Muscle of leg (tissue), 16 donors: ENCODE measurements at places on chromosomes 12 and 14. TPM values are rescaled to one million over a fixed set of nuclear protein-coding genes. Genes with fewer than 3 reads are reported as not detected.

DNA sequence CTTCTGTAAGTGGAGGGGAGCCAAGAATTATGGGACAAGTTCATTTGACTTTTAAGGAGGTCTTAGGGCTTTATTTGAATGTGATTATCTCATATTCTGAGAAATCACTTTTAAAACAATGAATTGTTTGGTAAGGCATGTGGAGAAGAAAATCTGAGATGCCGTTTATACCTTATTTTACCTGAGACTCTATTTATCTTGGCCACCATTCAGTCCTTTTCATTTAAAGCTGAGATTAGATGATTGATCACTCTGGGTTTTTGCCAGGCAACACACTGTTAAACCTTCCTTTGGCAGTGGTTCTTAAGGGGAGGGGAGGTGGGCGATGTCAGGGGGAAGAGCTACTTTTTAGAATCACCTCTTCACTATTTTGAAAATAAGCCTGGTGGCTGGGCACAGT, 11.4 kb downstream of the CAND1 start:
- no peak for DNase-seq

GRCh38 chr14:75539162-75539560, 16.9 kb downstream of the BATF start:
- DNase-seq = no peak

- DNase-seq = no peak
These were observed 2.4 kb downstream of the NAA30 start for GRCh38 chr14:57392830-57393229.

DNA sequence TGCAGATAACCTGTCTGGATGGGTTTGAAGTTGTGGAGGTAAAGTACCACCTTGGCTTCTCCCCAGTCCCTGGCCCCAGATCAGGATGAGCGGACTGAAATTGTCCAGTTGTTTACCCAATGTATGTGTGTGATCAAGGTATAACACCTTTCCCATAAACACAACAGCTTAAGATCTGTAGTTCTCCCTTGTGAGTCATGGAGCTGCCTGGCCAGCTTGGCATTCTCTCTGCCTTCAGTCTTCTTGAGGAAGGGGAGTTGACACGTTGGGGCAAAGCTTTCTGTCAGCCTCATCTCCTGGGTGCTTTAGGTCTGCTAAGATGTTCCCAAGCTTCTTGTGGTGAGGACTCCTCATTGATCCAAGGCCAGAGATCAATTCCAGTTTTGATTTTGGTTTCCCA, 6.1 kb downstream of the C1S start:
- no peak for DNase-seq

Gene VRTN
- not detected for total RNA-seq

DNA sequence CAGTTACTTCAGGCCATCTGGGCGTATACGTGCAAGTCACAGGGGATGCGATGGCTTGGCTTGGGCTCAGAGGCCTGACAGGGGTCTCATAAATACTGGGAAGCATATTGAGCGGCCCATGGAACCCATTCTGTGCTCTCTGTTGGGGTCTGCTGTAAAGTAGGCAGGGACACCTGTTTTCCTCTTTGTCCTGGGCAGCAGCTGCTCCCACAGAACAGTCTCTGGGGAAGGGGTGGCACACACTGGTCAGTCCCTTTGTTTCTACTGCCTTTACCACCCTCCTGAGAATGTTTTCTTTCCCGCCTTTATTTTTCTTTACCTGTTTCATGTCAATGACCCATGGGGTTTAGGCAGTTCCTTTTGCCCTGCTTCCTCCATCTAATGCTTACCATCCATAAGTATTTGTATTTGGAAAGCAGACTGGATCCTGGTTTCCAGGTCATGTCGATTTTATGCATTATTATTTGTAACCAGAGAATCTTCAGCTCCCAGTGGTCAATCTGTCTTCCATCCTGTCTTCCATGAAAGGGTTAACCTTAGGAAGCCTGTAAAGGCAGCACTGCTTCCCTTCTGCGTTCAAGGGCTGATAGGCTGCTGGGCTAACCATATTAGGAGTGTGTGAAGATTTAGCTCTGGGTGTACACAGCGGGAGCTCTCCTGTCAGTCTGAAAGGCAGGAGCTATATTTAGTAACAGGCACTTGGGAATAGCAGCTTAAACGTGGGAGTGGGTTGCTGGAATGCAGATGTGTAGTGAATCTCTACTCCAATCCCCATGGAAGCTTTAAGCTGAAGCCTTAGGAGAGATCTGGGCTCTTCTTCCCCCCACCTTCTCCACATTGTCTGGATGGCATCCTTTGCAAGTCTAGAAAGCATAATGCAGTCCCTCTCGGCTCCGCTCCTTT, 124.0 kb downstream of the DYRK2 start:
- DNase-seq = peak; percentile 75

- DNase-seq = no peak
These were observed 489.9 kb downstream of the BCL11B start for GRCh38 chr14:98782062-98782461.

DNA sequence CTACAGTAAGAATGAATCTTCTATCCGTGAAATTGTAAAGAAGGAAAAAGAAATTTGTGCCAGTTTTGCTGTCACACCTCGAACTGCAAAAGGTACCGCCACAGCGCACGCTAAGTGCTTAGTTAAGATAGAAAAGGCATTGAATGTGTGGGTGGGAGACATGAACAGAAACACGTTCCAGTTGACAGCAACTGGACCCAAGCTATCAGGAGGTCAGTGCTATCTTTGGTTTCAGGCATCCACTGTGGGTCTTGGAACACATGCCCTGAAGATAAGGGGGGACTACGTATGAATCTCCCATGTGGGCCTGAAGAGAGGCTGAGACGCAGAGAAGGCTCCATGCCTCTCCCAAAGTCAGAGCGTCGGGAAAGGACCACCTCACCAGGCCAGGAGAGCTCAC, 9.8 kb downstream of the IFFO1 start:
- no peak for DNase-seq

Gene BDKRB2
- total RNA-seq = 3.5 TPM

DNA sequence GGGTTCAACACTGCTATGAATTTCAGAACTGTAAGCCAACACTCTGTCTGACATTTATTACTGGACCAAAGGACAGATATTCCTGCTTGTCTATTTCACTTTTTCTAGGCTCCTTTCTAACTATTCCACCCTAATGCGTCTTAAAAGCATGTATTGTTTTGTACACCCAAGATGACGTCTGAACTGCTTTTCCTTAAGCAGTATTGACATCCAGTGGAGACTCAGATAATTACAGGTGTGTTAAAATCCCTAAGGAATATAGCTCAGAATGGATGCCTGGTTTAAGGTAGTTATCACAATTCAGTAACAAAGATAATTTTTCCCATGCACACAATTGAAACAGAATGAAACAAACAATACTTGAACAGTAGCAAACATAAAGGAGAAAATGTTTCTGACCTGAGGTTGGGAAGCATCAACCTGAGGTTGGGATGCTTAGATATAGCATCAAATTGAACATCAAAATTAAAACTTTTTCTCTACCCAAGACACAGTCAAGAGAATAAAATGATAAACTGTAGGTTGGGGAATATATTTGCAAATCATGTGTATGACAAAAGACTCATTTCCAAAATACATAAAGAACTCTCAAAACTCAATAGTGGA, 93.7 kb upstream of the PTPRR start:
- DNase-seq = peak; percentile 71

- DNase-seq = no peak
These were observed 108.7 kb upstream of the PRICKLE1 start for GRCh38 chr12:42698213-42698612.

Gene GMFB
- total RNA-seq = 41.7 TPM

GRCh38 chr12:121578230-121579189, 2.3 kb downstream of the KDM2B start:
- DNase-seq = peak; percentile 58

- DNase-seq = peak; percentile 55
These were observed 27.6 kb downstream of the PMCH start for GRCh38 chr12:102169922-102170621.

DNA sequence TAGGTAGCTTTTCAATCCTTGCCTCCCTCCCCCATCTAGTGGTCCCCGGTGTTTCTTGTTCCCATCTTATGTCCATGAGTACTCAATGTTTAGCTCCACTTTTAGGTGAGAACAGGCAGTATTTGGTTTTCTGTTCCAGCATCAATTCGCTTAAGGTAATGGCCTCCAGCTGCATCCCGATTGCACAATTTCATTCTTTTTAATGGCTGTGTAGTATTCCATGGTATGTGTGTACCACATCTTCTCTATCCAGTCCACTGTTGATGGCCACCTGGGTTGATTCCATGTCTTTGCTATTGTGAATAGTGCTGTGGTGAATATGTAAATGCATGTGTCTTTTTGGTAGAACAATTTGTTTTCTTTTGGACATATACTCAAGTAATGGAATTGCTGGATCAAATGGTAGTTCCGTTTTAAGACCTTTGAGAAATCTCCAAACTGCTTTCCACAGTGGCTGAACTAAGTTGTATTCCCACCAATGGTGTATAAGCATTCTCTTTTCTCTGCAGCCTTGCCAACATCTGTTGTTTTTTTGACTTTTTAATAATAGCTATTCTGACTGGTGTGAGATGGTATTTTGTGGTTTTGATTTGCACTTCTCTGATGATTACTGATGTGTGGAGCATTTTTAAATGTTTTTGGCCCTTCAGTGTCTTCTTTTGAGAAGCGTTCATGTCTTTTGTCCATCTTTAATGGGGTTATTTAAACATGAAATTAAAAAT, 34.2 kb upstream of the ASPG start:
- no peak for DNase-seq

DNA sequence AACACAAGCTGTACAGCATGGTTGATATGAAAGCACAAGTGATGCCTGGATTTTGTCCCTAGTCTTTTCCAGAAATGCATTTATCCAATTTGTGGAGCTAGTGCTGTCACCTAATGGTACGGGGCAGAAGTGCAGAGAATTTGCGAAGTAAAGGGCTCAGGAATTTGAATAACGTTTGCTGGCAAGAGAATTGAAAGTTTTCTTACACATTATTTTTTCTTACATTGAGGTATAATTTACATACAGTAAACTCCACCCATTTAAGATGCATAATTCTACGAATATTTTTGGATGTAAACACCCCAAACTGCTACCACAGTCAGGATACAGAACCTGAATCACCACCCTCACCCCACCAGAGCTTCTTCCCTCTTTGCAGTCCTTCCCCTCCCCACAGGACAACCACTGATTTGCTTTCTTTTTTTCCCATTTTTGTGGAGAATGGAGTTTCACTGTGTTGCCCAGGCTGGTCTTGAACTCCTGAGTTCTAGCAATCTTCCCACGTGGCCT, 3.5 kb downstream of the AICDA start:
- DNase-seq = peak; percentile 74

DNA sequence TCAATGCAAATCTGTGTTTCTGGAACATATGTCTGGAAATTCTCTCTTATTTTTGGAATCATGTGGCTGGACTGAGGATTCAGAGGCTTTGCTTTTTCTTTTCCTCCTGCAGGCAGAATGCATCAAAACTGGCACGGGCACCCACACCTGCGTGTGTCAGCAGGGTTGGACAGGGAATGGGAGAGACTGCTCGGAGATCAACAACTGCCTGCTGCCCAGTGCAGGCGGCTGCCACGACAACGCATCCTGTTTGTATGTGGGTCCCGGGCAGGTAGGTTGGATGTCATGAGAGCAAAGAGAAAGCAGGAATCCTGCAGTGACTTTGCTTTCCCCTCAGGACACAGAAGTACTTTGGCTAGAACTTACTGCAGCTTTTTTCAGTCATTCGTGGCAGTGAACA, 90.3 kb downstream of the STAB2 start:
- no peak for DNase-seq

Gene TNFRSF1A
- total RNA-seq = 38.5 TPM

DNA sequence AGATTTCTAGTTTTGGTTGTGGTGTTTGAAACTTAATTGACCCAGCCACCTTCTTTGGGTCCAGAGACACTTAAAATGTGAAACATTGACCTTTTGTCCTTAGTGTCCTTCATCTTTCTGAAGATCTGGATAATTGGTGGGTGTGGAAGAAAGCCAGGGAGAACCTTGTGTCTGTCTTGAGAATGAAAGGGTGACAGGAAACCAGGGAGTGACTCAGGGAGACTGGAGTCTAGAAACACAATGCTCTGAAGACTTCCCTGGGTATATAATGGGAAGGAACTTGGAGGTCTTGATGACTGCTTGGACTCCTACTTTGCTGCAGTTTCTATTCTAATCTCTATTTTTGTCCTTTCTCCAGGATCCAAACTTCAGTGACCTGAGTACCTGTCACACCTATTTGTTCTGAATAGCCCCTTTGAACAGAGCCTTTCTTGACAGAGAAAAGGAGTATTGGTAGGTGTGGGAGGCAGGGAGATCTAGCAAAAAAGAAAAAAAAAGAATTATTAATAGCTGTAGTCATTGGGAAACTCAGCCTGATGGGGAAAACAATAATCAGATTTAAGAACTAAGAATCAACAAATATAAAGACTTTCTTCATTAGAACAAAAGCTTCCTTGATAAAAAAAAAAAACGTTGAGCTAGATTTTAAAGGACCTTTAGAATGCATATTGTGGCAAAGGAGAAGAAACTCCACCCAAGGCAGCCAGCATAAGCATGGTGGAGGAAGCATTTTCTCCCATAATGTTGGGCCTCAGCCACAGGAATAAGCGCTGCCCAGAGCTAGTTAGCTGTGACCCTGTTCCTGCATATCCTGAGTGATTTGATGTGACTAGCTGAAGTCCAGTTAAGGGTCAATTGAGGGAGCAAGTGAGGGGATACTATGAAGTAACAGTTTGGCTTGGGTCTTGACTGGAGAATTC, 77.9 kb upstream of the HOXC13 start:
- DNase-seq = no peak

DNA sequence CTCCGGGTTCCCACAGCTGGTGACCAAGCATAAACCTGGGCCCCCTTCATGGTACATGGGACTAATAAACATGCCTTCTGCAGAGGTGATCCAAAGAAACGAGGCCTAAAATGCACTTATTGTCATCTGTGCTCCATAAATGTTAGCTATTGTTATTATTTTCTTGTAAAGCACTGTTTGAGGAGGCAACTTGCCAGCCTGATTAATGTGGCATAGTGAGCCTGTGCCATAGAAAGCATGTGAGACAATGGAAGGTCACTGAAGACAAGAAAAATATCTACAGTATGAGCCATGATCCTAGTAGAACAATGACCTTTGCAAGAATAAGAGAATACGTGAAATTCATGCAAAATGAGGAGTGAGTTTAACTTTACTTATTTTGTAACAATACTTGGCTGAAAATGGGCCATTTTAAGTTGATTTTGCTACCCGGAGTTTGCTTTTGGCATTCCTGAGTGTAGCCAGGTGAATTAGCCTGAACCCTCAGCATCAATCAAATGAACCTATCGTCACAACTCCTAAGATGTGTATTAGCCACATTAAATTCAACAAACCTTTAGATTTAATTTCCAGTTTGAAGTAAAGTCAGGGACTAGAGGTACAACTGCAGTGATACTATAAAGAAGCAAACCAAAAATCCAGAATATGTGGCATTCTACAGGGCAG, 52.2 kb downstream of the CPM start:
- DNase-seq = no peak

Gene AMHR2
- total RNA-seq = not detected

DNA sequence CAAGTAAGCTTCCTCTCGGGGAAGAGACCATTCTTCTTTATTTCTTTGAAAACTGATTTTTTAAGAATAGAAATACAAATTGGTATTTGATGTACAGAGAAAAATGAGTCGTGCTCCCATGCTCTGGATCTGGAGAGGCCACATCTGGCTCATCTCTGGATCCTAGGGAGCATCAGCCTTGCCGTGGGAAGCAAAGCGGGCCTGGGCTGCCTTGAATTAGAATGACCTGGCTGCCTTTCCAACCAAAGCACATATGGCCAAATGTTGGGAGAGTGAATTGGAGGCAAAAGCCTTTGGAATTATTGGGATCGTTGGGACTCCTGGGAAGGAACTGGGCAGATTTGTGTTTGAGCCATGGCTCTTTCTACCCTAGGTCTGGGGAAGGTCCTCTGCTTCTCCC, 80.0 kb downstream of the SLC25A47 start:
- DNase-seq = peak; percentile 59

Gene AKAP3
- total RNA-seq = 0.35 TPM

Gene SERPINA12
- not detected for total RNA-seq
